Cerebellar nuclear complex (tissue), 1 donor: ENCODE measurements at places on chromosomes 2 and 18.

GRCh38 chr2:14905571-14905970 lies 273.1 kb downstream of the LRATD1 start:
- DNase-seq: no peak

DNA sequence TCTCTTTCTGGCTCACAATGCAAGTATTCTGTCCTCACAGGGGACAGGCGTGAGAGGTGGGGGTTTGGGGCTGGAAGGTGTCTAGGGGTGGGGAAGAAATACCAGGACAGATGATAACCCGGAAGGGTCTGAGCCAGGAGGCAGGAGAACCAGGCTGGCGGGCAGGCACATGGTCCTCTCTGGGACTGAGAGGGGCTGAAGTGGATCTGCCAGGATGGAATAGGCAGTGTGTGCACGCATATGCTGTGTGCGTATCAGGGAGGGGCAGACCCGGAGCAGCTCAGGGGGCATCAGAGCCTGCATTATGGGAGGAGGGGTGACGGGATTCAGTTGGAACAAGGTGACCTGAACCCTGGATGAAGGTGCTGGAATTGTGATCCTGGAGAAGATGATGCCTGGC lies 157.3 kb downstream of the DYSF start:
- DNase-seq: no peak

DNA sequence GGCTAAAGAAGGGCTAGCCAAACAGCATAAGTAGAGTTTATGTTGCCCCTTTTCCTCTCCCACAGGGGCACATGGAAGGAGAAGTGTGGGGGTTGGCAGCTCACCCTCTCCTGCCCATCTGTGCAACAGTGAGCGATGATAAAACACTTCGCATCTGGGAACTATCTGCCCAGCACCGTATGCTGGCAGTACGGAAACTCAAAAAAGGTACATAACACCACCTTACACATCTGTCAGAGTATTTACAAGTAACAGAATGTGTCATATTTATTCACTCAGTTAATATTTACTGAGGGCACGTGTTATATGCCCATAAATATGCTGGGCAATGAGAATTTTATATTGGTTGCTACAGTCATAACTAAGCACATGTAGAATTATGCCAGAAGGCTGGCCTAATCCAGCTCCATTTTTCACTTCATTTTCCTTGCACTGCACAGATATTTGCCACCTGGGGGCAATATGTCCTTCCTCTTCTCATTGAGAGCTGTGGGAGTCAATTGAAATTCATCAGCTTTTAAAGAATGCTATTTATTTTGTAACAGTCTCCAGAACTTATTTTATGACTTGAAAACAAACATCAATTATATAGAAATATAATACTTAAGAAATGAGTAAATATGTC lies 150.6 kb downstream of the RTN4 start:
- DNase-seq: peak; percentile 37

DNA sequence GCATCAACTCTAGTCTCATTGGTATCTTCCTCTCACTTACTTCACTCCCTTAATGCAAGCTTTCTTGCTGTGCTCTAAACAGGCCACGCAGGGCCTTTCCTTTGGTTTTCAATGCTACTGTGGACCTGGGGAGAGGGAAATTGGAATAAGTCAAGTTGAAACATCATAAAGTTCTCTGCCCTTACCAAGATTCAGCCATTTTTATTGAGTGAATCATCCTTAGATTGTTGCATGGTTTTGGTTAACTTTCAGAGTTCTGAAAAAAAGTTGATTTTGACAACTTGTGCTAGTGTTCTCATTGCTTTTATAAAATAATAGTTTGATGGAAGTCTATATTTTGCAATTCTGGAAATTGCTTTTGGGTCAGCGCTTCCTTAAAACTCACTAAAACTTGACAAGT lies 852.8 kb upstream of the ACVR2A start:
- DNase-seq: no peak

DNA sequence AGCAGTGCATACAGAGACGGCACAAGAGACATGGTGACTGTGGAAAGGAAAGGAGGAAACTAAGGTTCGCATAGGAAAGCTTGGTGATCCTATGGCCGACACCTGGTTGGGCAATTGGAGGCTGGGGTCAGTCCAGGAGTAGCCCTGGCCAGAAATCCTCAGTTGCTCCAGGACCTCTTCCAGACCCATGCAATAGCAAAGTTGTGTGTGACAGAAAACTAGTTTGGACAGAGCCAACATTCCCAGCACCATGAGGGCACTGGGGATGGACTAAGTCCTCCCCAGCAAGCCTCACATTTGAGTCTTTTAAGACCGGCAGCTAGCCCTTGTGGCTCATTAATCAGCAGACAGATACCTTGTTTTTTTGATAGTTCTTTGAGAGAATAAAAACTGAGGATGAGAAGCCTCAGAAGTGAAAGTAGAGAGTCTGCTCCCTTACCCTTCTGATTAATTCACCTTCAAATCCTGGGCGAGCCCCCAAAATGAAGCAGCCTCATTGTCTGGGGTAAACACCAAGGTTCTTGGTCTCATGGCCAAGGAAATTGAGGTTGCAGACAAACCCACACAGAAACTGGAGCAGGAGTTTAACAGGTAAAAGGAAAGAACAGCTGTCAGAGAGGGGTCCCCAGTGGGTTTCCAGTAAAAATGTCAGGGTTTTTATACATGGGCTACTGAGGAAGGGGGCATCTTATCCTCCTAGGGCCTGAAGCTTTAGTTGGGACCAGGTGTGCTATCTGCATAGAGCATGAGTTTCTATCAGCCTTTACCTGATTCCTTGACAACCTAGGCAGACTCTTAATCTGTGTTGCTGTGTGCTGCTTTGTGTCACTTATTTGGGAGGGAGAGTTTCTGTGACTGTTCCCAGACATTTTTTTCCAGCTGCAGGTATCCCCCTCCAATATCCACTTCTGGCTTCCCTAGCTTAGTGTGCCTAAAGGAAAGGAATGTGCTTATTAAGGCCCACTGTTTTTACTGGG lies 39.1 kb downstream of the STK17B start:
- no peak for DNase-seq

GRCh38 chr2:240435948-240436682 lies 652 bp downstream of the GPC1 start:
- no peak for DNase-seq

- DNase-seq: no peak
These were observed 17.3 kb upstream of the FEZ2 start for GRCh38 chr2:36615222-36615621.

GRCh38 chr2:40751981-40752380 lies 300.1 kb upstream of the SLC8A1 start:
- DNase-seq: no peak

- DNase-seq: no peak
These were observed 126.4 kb downstream of the HRH4 start for GRCh38 chr18:24586662-24587360.
